ENCODE measurements at places on chromosomes 6 and 20.

DNA sequence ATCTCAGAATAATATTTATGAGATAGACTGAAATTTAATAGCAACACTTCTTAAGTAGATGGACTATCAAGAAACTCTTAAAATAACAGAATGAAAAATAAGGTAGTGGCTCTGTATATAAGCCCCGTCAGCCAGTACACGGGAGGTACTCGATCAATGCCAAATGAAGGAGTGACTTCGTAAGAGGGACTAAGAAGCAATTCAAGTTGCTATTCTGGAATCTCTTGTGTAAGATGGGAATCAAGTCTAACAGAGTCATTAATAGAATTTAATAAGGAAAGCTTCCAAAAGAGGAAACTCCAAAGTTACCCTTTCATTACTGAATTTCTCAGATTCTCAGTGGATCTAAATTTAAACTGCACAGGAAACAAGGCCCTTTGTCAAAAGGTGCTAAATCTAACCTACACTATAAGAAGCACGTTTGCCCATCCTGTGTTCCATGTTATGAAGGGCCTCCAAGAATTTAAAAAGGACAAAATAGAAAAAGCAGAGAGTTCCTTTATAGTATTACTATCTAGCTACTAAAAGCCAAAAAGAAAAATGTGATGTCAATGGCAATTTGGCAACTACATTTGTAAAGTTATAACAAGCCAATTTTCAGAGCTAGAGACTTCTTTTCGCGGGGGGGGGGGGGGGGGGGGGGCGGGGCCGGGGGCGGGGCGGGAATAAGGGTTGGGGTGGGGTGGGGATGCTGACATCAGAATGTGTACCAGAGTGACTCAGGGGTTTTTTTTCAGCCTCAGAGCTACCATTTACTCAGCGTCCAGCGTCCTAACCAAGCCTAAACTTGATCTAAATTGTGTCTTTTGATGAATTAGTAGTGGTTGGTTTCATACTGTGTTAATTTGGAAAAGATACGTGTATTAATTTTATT, 200.6 kb downstream of the GMPR start:
- no peak for DNase-seq

DNA sequence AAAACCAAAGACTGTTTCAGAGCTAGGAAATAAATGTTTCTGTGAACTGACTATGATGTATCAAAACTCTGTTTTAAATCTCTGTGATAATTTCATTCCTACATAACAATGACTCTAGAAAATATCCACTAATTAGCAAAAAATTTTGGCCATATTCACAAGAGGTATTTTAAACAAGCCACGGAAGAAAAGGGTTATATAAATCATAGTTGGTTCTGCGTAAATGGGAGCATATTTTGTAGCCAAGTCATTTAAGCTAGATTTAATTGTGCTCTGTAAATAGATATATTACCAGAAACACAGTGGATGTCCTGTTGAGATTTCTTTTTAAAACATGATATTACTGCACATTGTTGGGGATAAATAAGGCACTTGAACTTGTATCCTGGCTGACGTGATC, 416.5 kb upstream of the PLCB4 start:
- DNase-seq, result no peak

GRCh38 chr6:148221196-148221979, 121.2 kb upstream of the SASH1 start:
- no peak for DNase-seq

DNA sequence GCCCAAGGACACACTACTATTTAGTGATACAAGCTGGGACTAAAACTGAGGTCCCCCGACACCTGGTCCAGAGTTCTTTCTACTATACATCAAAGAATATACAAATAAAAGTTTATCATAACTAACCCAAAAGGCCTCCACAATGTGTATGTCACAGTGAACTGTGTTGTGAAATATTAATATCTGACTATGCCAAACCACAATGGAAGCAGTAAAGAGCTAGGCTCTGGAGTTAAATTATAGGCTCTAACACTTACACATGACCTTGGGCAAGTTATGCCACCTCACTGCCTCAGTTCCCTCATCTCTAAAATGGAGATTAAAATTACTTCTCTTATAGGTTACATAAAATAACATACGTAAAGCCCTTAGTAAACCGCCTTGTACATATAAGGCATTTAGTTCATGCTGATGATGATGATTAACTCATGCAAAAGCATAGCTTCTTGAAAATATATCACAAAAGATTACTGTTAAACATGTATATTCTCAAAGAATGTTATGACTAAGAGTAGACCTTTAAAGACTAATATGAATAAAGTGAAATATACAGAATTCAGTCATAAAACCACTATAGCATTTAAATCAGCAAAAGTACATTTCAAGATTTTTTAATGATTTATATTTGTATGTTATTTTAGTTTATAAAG, 5.7 kb downstream of the SUPT3H start:
- DNase-seq, result no peak

DNA sequence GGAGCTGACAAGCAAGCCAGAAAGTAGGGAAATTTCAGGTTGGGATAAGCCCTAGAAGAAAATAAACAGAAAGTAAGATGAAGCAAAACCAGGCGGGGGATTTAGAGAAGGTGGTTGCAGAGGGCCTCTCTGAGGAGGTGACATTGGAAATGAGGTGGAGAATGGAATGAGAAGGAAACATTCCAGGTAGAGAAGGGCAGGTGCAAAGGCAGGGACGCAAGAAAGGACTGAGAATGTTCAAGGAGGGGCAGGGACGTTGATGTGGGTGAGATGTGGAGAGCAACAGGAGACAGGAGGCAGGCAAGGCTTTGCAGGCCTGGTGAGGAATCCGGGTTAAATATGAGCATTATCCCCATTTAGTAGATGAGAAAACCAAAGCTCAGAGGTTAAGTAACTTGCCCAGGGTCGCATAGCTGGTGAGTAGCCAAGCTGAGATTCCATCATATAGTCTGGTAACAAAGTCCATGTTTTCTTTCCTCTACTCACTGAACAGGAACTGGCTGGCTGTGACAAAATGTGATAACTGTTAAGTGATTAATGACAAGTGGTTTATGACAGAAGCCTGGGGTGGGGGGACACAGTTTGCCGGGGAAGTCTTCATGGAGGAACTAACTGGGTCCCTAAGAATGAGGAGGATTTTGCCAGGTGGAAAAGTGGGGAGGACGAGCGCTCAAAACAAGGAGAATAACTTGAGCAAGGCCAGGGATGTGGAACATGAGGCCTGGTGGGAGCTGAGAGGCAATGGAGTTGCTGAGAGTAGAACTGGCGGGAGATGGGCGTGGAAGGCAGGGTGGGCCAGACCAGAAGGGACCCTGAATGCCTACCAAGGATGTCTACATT, 32.6 kb downstream of the MRPL14 start:
- DNase-seq, result no peak

DNA sequence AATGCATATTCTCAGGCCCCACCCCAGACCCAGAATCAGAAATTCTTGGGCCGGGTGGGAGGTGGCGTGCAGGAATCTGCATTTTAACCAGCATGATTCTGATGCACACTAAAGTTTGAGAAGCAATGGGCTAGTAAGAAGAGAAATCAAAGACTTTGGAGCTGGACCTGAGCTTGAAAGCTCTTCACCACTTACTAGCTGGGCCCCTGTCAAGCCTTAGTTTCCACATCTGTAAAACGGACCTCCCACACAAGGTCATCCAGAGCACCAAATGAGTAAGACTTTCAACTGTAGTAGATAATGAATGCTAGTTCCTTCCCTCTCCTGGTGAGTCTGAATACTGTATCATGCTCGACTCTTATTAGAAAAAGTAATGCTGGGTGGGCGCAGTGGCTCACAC, 87.0 kb downstream of the TBC1D7 start:
- DNase-seq, result no peak

DNA sequence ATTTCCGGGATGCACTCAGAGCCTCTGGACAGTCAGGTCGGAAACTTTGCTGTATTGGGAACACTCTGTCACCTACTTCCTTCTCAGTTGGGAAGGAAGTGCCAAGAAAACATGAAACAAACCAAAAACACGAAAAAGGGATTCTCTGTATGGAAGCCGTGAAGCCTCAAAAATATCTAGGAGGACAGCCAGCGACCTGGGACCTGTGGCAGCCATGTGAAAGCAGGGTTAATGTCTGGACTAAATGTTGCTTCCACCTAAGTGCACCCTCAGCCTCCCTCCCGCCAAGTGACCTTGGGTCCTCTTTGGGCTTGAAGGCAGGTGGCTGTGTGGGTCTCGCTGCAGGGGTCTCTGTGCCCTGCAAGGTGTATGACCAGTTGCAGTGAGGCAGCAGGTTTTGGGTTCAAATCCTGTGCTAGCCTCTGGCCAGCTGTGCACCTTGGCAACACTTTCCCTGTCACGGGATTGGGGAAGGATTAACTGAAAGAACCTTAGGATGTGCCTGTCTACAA, 851 bp downstream of the MAVS start:
- DNase-seq, result no peak

- DNase-seq, result no peak
Measured at GRCh38 chr6:37273690-37274089, 15.7 kb upstream of the TMEM217 start.

GRCh38 chr20:41635158-41635557, 17.0 kb upstream of the CHD6 start:
- no peak for DNase-seq

GRCh38 chr6:18350712-18351111, 36.4 kb upstream of the RNF144B start:
- no peak for DNase-seq

DNA sequence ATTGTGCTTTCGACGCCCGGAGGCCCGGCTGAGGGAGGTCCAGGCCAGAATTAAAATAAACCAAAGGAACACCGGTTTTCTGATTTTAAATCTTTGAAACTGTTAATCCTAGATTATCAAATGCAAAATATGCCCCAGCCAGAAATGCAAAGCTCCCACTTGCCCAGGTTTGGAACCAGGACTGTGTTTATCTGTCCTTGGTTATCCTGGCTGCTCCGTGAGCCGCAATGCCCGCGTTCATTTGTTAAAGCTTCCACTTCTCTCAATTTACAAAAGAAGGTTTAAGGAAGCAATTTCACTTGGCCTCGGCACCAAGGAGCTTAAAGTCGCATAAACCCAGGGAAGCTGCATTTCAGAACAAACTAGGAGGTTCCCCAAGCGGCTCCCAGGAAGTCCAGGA, 250.0 kb downstream of the TAF4 start:
- DNase-seq, result no peak

DNA sequence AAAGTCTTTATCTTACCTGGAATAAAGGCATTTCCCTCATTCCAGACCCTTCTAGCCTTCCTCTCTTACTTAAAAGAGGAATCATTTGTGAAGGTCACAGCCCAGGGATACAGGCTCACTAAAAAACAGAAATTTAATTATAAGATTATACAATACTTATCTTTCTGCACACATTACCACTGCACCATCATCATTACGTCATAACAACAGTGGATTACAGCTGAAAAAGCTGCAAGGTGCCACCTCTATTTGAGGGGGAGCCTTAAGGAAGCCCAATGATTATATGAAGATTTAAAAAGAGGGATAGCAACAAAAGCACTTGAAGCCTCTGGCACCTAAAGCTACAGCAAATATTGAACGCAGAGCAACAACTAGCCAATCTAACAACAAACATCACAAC, 452.9 kb upstream of the EYS start:
- DNase-seq, result no peak

DNA sequence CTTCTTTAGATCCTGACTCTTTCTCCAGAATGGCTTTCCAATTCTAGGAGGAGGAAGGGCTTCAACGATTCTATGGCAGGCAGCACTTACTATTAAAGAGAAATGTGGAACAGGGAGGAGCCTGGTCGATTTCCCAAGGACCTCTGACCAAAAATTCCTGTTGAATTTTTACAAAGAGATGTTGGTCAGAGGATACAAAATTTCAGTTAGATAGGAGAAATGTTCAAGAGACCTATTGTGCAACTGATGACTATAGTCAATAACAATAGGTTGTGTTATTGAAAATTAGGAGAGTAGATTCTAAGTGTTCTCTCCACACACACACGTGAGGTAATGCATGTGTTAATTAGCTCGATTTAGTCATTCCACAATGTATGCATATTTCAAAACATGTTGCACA, 130.1 kb upstream of the TNFAIP3 start:
- DNase-seq, result no peak

- no peak for DNase-seq
Measured at GRCh38 chr6:116572162-116572561, 858 bp downstream of the RWDD1 start.

GRCh38 chr6:27834384-27834783, 77.8 kb downstream of the OR2B2 start:
- DNase-seq, result no peak

All from progenitor cell of endocrine pancreas (in vitro differentiated cells).